Activated T-cell treated with anti-CD3 and anti-CD28 coated beads, Interleukin-2, amount 50 U/mL, for 4 hours (primary cell): ENCODE measurements at places on chromosomes 5 and 9. TPM values are rescaled to one million over a fixed set of nuclear protein-coding genes. Genes with fewer than 3 reads are reported as not detected.

KCNV2 gene
- total RNA-seq = not detected

ACOT12 gene
- total RNA-seq = not detected

GDNF gene
- not detected for total RNA-seq

TARS1 gene
- 259 TPM for total RNA-seq

NME5 gene
- not detected for total RNA-seq

FAM53C gene
- 25.6 TPM for total RNA-seq

ACTBL2 gene
- total RNA-seq = not detected

ADAMTS16 gene
- 0.03 TPM for total RNA-seq

PGM5 gene
- not detected for total RNA-seq

TRIM14 gene
- 40.6 TPM for total RNA-seq

GRCh38 chr5:130151239-130151638, 247.0 kb downstream of the CHSY3 start:
- no peak for DNase-seq

DNA sequence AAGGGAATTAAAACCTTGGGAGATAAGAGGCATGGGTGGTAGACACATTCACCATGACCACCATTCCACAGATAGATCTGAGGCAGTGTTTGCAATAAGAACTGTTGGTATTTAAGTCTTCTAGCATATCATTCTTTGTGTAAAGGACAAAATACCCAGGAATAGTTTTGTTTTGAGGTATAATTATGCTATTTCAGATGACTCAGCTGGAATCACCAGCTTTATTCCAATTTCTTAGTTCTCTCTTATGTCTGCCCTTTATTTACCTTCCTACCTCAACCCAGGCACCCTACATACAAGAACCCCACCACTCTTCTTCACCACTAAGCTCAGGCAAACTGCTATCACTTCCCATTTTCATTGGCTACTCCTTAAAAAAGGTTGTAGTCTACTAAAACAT, 94.7 kb upstream of the TRIO start:
- DNase-seq = no peak

- no peak for DNase-seq
Measured at GRCh38 chr5:141657937-141658545, 6.8 kb upstream of the FCHSD1 start.

- DNase-seq = no peak
Measured at GRCh38 chr5:178123094-178123965, 7.5 kb upstream of the RMND5B start.

GRCh38 chr5:174895360-174895759, 171.0 kb downstream of the MSX2 start:
- DNase-seq = no peak

DNA sequence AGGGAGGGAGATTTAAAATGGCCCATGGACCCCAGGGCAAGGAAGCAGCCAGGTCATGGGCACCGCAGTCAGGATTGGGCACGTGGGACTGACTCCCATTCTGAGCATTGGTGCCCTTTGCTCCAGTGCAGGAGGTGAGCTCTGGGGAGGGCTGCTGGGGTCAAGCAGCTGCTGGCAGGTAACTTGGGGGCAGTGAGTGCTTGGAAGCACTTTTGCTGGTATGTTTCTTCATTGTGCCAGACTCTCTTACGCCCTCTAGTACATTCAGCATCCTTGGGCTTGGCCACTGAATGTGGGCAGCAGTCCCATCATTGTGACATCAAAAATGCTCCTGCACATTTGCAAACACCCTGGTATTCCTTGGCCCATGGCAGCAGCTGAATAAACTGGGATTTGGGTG, 32.7 kb downstream of the PRRC2B start:
- no peak for DNase-seq

- DNase-seq = no peak
Measured at GRCh38 chr9:126049088-126049487, 277.5 kb upstream of the MVB12B start.

DNA sequence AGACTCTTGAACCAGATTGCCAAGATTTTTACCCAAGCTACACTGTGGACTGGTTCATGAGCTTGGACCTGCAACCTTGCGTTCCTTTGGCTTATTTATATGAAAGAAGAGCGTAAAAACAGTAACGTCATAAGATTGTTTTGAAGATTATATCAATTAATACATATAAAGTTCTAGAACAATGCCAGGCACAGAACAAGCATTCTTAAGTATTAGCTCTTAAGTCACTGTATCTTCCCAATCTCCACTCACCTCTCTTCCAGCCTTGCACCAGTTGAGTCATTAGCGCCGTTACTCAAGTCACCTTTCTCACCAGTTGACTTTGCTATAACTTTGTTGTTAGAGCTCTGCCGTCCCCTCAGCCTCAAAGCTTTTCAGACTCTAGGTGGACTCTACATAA, 415.7 kb downstream of the PLK2 start:
- DNase-seq = no peak

DNA sequence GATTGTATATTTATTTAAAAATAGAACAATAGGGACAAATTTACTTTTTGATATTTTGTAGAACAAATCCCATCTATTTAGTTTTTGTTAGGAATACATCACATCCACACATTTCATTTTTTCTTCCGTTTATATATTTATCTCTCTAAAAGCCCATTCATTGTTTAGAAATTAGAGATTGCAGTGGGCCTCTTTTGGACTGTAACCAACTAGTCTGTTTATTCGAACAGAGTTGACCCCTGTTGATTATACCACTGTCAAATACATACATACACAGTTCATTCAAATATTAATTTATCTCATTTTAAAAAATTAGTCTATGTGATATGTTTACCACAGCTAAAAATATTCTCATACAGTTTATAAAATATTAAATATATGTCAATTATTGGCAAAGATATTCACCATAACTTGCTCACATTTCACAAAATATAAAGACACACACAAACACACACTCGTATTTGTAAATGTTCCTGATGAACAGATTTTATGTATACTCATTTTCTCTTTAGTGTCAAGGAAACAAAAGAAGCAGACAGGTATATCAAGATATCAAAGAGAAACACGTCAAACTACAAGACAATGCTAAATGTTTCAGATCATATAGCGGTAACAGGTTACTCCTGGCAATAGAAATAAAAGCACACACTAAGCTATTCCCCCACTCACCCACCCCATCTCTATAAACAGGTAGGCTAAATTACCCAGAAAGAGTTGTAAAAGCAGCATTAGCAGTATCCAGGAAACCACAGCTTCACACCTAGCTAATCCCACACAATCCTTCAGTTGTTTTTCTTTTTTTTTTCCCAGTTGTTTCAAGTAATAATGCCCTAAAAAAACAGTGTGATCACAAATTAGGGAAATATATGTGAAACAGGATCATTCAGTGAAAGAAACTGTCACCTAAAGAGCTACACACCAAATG, 283.9 kb downstream of the ADAMTS6 start:
- DNase-seq = no peak

DNA sequence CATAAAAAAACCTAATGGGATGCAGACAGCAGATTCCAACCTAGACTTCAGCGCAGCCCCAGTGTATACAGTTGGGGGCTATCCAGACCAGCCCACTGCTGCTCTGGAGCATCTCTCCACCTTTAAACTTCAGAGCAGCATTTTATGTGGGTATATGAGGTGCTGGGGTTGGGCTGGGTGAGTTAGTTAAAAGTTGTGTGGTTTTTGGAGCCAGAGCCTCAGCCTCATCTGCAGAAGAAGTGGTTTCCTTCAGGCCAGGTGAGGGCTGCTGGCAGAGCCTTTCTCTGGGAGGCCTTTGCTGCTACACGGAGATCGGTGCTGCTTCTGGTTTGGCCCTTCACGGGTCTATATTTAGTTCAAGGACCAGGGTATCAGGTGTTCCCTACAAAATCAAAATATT, 228.3 kb downstream of the PDZD2 start:
- DNase-seq = no peak

DNA sequence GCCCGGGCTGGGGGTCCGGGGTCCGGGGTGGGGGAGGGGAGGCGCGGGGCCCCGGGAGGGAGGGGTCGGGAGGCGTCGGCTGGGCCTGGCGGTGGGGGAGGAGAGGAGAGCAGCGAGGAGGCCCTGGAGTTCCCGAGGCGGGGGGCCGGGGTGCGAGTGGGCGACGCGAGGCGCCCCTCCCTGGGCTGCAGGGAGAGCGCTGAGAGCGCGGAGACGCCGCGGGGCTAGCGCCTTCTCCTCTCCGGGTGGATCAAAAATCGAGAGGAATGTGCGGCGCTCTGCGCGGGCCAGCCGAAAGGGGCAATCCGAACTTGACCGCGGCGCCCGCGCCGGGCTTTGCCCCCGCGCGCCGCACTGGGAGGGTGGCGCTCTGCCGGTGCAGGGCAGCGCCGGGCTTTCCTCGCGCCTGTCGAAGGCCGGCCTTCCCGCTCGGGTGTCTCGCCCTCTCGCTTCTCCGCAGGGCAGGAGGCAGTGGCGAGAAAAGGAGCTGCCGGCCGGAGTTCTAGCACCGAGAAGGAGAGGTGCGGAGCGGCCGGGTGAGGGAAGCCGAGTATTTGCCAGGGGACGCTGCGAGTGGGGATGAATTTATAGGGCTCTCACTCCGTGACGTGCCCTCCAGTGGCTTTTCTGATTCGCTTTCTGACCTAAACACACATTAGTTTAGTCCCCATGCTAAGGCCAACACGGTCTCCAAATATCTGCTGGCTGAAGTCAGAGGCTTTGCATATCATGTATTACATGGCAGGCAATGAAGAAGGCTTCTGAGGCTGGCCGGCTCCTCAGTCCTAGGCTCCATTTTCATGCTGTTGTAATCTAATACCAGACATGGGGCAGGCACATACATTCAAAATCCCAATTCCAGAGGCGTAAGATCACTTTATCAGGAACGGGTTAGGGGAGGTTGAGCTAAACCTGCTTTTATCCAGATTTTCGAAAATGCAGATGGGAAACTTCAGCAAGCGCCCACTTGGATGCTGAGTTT, 503 bp upstream of the GDNF start:
- DNase-seq = no peak

DNA sequence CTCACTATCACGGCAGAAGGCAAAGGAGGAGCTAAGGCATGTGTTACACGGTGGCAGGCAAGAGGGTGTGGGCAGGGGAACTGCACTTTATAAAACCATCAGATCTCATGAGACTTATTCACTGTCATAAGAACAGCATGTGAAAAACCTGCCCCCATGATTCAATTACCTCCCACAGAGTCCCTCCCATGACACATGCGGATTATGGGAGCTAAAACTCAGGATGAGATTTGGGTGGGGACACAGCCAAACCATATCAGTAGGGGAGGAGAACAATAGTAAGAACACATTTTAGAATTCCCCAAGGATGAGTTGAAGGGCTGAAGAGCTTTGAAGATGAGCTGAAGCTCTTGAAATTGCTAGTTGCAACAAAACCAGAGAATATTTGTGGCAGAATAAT, 287.9 kb downstream of the SMARCA2 start:
- DNase-seq = no peak

GRCh38 chr9:99785010-99785590, 36.6 kb upstream of the NR4A3 start:
- DNase-seq = no peak
